CD4-positive, CD25-positive, alpha-beta regulatory T cell (primary cell): ENCODE measurements at places on chromosomes 11 and 22.
A peak's percentile ranks its signal among the peaks of the same experiment; 100 is the strongest.

DNA sequence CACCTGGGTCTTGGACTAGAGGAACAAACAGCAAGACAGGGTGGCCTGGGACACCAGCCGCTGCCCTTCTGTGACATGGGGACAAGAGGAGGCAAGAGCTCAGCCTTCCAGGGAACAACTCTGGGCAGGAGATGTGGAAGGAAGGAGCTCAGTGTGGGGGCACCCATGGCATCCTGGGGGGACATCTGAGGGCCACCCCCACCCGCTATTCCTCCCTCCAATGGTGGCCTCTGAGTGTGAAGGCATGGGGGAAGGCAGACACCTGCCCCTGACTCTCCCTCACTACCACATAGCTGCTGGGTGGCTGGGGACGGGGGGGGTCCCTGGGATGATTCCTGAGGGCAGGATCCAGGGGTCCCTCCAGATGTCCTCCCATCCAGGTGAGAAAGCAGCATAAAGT lies 4.5 kb downstream of the APOBEC3B start:
- DNase-seq = no peak

DNA sequence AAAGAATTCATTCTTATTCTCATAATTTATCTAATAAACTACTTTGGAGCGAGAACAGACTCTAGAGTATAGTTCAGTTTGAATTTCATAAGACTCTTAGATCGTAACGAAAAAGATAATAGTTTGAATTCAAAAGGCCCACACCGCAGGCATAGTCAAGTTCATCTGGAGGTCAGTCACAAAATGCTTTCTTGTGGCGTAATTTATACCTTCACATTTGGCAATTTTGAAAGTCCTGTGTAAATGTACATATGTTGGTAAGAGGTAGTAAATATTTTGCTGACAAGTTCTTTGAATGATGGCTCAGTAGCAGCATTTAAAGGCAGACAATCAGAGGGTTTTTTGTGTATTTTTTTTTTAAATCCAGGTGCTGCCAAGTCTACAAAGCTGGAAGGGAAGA lies 88.1 kb downstream of the TEAD1 start:
- no peak for DNase-seq

GRCh38 chr11:75534259-75535069 lies 8.7 kb upstream of the GDPD5 start:
- DNase-seq = peak; percentile 47

DNA sequence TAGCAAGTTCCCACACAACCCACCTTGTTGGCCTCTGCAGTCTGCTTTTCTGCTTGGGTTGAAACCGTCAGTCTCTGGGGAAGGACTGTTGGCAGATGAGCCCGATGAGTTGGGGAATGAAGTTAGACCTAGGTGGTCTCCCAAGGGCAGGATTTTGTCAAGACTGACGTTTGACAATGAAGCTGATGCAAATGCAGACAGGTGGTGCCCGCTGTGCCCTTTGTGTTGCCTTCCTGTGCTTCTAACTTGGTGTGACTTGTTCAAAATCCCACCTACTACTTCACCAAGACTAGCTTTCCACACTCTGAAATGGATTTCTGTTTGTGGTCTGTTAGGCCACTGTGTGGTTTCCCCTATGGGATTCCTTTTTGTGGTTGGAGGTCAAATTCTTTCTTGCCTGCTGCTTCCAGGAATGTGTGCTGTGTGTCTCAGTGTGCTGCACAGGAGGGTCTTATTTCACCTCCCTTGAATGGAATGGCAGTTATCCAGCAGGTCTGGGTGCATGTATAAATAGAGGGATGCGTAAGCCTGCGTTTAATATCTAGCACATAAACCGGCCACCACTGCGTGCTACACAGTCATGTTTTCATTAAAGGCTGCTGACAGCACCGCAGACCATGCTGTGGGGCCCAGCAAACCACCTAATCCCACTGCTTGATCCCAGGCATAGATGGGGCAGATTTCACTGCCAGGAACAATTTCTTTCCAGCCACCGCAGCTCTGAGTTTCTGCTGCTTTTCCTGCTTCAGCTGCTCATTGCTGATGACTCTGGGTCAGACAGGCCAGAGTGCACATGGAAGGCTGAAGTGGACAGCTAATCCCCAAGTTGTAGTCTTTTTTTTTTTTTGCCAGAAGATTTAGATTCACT lies 44.8 kb downstream of the ADAMTS8 start:
- no peak for DNase-seq

- peak; percentile 62 for DNase-seq
Measured at GRCh38 chr11:74388678-74389327, 9.4 kb downstream of the PGM2L1 start.

DNA sequence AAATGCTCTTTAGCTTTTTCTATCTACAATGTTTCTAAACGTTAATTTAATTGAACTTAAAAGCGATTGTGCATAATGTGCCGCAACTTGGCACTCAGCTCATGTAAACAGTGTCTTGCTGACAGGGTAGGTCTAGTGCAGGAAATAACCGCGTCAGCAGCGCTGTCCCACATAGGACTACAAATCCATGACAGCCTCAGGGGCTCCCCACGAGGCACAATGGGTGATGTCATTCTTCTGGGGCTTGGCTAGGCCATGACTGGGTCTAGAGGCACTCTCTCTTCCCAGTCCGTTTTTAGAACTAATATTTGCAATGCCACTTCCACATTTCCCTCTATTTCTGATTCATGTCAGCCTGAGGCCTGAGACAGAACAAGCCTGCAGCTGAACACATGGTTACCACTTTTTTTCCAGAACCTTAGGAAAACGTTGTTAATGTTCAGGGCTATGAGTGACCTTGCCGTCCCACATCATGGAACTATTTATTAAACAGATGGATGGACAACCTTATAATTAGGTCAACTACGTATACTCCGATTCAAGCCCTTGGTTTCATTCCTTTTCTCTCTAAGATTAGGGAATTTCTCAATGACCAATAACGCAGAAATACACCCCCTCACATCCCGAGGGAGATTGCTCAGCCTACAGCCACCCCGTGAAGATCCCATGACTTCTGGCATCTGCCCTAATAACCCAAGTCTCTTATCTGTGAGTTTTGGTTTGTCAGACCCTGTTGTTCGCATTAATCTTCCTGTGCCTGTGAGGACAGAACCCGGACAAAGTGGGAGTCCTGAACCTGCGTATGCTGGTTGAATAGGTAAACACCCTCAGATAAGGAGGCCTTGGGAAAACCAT lies 19.4 kb upstream of the SNX32 start:
- no peak for DNase-seq

DNA sequence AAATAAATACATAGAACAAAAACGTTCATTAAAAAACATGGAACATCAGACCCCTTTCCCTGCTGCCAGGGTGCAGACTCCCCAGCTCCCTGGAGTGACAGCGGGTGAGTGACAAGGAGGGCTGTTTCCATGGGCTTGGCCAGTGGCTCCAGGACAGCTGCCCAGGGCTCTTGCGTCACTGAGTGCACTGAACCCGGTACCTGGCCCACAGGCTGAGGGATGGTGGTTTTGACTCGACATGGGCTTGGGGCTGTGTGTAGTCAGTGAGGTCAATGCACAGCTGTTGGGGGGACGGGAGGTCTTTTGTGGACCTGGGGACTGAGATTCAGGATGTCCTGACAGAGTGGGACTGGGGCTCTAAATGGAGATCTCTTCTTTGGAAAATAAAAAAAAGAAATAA lies 142.1 kb upstream of the B3GAT1 start:
- DNase-seq = no peak

DNA sequence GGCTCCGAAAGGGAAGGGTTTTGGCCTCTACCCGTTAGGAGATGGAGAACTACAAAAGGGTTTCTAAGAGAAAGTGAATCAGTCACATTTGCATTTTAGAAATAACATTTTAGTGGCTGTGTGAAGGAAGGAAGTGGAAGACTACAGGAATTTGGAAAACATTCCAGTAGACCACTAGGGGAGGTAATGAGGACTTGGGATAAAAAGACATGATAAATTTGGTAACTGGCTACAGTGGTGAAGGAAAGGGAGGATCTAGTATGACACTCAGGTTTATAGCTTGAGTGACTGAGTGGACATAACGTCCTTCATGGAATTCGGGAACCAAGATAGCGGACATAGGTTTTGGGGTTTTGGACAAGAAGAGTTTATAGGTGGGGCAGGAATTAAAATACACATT lies 7.0 kb upstream of the RRM1 start:
- DNase-seq = no peak

- no peak for DNase-seq
Measured at GRCh38 chr11:123253911-123254310, 58.9 kb upstream of the CLMP start.

DNA sequence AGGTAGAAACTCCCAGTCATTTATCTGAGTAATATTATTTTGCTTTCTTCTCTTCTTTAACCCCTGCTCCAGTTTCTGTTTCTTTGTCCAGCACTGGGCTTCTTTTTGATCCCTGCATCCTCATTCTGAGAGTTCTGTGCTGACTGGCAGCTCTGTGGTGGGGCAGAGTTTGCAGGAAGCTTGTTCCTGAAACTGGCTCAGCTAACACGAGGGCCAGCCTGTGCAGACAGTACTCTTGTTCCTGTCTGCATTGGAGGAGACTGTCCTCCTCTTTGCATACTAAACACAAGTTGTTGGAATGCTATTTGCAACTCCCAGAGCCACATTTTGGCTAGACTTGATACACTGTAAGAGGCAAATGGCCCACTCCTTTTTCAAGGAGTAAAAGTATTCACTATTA lies 93.1 kb upstream of the HORMAD2 start:
- DNase-seq = no peak

GRCh38 chr11:119115484-119116234 lies 5.7 kb upstream of the HINFP start:
- peak; percentile 56 for DNase-seq

- DNase-seq = no peak
Measured at GRCh38 chr11:22859756-22860155, 518 bp downstream of the CCDC179 start.

- no peak for DNase-seq
Measured at GRCh38 chr11:92711926-92712325, 257.5 kb upstream of the MTNR1B start.

DNA sequence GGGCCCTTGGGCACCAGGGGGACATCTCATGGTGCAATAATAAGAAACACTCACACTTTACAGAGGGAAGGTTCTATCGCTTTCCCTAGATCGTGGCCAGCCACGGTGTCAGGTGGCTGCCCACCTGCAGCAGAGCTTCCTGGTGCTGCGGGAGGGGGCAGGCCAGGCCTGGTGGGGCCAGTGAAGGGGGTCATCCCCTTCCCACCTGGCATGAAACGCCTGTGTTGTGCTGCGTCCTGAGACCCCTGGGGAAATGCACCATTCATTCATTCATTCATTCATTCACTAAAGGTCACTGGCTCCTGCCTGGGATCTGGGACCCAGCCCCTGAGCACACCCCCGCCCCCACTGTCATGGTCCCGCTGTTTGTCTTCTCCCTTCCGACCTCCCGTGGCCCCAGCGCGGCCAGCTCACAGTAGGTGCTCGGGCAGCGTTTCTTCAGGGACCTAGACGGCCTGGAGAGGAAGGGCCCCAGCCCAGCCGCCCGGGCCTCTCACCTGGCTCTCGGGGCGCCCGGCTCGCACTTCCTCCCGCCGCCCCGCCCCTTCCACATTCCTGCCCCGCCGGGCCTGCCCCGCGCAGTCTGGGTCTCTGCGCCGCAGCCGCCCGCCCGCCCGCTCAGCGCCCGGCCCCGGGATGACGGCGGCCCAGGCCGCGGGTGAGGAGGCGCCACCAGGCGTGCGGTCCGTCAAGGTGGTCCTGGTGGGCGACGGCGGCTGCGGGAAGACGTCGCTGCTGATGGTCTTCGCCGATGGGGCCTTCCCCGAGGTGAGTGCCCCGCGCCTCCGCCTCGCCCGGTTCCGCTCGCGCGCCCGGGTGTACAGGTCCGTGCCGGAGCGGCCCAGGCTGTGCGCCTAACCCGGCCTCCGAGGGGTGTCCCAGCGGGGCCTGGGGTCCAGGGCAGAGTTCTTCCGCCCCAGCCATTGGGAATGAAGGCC lies at the start of gene RHOD:
RHOD (plus strand) TSS at position 581 of the 938 bp plus-strand sequence; CDS start at position 637, 56 bp downstream.
- DNase-seq = no peak

GRCh38 chr11:8531312-8531711 lies 62.7 kb downstream of the STK33 start:
- DNase-seq = no peak

DNA sequence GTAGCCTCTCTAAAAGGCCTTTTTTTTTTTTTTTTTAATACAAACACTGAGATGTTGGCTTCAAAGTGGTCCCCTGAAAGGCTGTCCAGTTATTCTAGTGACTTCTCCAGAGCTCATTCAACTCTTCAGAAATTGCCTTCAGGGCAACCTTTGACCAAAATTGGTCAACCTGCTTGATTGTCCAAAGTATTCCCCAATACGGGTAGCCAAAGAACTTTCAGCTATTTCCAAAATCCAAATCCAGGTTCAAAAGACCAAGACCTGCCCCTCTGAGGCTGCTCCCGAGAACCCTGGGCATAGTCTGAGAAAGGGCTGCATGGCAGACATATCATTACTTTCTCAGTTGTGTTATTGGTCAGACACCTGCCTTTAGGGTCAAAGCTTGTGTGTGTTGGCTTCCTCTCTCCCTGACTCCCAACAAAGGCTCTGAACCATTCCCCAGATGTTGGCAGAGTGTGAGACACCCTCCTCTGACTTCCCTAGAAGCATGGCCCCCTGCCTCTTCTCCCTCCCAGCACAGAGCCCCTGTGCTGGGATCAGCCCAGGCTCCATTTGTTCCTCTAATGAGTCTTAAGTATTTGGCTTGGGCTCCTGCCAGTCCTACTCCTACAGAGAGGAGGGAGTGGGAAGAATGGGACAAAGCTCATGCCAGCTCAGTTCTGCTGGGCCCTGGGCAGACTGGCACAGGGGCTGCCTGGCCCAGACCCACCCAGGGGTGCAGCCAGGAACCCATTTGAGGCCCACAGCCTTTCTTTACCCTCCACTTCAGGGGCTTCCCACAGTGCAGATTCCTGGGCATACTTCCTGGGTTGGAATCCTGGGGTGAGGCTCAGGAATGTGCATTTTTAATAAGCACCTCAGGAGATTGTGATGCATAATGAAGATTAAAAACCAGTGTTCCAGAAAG lies 30.3 kb downstream of the TNKS1BP1 start:
- DNase-seq = no peak
